Right hindlimb (tissue), 1 donor: ENCODE measurements at places on chromosomes 7 and 10.

DNA sequence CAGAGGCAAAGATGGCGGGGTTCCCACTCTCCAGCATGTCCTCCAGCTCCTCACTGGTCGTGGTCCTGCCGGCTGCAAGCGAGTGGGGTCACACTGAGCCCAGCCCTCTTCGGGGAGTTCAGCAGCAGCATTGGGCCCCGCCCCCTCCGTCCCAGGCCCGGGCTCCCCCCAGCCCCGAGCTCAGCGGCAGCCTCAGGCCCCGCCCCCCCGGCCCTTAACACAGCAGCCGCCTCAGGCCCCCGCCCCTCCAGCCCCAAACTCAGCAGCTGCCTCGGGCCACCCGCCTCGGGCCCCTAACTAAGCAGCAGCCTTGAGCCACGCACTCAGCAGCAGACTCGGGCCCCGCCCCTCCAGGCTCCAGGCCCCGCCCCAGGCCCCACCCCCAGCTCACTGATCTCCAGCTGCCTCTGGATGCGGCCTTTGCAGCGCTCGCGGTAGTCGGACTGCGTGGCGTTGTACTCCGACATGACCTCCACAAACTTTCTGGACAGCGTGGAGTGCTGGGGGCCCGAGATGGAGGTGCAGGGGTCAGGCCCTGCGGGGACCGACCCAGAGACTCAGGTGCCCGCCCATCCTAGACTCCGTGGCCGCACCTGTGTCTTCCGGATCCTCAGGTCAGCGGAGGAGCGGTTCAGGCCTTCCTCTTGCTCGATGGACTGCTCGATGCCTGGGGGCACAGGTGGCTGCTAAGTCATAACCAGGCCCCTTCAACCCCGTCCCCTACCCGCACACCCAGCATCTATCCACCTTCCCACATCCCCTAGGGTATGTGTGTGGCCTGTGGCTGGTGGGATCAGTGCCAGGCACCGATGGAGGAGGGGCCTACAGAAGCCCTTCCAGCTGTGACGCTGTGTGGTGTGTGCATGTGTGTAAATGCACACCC, 15.5 kb downstream of the STX1A start:
- DNase-seq: peak; percentile 93

DNA sequence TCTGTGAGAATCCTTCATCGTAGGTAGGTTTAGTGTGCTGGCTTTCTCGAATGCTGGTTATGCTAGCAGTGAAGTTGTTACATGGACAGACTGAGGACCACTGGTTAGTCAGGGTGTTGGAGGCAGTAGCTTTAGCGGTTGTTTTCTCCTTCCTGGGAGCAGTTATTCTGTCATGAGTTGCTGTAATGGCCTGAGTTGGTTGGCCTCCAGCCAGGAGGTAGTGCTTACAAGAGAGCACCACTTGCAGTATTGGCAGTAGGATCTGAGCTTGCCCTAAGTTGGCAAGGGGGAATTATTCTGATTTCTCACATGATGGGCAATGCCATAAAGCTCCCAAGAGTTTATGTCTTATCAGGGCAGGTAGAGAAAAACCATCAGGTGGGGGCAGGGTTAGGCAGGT, 58.0 kb downstream of the IPMK start:
- no peak for DNase-seq

- DNase-seq: no peak
These were observed 40.8 kb downstream of the INPP5A start for GRCh38 chr10:132578287-132578951.

GRCh38 chr7:24718977-24719491, 38.2 kb downstream of the GSDME start:
- DNase-seq: no peak

GRCh38 chr7:18574235-18574540, 78.6 kb downstream of the HDAC9 start:
- DNase-seq: no peak

DNA sequence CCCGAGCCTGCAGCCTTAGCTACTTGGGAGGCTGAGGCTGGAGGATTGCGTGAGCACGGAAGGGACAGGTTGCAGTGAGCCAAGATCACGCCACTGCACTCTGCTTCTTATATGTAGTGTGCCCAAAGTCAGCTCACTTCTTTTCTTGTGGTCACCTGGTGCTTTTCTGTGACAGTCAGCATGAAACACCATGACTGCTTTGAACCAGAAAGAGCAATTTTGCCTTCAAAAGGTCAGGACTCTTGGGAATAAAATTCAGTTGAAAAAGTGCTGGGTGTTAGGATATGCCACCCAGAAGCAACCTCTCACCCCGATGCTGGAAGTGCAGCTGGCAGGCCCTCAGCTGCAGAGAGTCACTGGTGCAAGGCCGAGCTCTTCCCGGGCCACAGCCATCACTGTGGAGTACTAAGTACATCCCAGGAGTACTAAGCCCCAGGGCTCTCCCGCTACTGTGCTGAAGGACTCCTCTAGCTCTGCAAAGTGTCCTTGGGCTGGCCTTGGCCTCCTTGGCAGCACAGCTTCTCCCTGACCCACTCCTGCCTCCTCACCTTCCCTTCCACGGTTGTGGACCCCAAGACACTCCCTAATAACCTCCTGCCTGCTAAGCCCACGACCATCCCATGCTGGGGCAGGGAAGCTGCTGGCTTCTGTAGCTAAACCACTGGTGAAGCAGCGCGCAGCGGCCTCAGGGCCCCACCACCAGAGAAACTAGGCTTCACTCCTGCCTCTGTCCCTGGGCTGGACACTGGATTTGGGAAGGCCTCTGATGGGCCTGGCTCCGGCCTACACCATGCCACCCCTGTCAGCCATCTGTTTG, 17.6 kb upstream of the GDI2 start:
- no peak for DNase-seq

DNA sequence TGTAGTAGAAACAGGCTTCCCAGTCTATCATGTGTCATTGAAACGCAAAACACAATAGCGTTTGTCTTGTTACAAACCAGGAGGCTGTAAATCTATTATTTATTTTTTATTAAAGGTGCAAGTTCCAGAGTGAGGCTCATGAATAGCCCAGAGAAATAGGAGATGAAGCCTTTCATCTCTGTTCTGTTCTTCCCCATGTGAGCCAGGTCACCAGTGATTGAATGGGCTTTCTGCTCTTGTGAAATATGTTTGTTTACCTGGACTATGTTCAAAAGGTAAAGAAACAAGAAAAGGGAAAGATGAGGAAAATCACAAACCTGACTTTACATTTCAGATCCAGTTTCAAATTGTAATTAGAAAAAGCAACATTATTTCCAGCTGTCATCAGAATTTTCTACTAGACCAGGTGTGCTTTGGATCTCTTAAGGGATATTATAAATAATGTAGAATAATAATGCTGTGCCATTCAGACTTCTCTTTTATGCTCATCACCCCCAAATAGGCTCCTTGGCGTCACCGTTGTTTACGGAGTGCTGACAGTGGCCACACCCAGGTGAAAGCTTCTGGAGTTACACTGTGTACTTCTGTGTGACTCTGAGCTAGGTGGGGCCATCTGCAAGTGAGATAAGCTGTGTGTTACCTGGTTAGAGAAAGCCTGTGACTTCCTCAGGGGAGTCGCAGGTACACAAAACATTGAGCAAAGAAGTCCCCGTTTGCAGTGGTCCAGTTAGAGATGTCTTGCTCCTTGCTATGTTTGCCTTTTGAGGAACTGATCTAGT, 274.9 kb downstream of the SDK1 start:
- DNase-seq: no peak

- no peak for DNase-seq
These were observed 8.0 kb upstream of the PPIF start for GRCh38 chr10:79339266-79339665.

DNA sequence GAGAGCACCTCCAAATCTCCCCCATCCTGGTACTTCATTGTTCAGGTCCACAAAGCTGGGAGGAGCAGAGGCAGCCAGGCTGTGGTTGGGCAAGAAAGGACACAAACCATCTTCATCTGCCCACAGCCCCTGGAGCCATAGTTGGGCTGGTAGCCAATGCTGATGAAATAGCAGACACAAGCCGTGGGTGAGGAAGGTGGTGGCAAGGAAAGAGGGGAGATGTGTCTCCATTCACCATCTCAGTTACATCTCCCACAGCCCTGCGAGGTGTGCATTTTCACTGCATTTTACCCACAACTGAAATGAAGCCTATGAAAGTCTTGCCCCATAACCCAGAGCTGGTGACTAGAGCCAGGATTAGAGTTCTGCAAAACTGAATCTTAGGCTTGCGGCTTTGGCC, 35.0 kb downstream of the PIK3AP1 start:
- DNase-seq: no peak

GRCh38 chr7:120949393-120949911, 1.1 kb upstream of the ING3 start:
- DNase-seq: no peak

- DNase-seq: peak; percentile 25
These were observed 429.0 kb upstream of the MTPN start for GRCh38 chr7:136405931-136406777.

DNA sequence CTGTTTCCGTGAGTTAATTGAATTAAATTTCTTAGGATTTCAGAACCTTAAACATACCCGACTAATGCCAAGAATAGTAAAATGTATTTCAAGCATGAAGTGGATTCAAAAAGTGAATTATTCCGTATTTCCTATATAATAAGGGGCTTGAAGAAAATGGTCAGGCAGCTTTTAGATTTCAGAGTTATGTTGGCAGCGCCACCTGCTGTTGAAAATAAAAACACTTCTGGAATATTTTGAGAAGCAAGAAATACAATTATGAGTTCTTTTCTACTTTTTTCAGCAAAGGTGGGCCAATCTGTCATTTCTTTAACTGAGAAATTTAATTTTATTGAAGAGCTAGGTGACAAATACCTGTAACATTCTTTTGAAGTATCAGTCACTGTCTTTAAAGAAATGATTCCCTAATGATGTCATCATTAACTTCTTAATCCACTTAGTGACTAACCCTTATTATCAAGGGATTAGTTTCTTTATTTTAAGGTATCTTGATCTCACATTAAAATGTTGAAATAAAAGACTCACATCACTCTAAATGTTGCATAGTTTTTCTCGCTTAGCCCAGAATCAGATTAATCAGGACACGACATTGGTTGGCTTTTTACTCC, 36.6 kb upstream of the AGR3 start:
- no peak for DNase-seq

DNA sequence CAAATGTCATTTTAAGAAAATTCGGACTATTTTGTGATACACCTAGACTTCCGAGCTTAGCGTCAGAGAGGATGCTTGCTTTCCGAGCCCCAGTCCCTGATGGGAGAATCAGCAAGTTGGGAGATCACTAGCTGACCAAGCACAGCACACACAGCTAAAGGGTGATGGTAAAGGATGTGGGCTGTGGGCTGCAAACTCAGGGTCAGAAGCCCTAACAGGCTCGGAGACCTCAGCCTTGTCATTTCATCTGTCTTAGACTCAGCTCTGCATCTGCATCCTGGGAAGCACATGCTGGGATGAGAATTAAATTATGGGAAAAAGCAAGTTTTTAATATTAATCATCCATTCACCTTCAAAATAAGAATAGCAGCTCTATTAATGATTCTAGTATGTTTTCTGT, 3.3 kb downstream of the CUBN start:
- no peak for DNase-seq
